Activated T-cell treated with anti-CD3 and anti-CD28 coated beads for 24 hours (primary cell): ENCODE measurements at places on chromosomes 7 and 10.

DNA sequence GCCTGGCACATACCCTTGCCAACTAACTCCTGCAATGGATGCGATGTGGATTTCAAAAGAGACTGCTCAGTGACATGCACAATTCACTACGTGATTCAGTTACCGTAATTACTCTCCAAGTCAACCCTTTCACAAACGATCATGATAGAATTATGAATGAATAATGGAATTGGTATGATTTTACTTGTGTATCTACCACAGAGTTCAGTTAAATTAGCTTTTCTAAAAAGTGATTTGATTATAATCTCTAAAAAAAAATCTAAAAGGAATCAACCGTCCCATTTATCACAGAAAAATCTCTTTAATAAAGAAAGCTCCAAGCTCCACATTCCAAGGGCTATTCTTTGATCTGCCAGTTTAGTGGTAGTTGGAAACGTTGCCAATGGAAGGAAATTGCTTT lies 30.4 kb upstream of the RSU1 start:
- no peak for DNase-seq

- DNase-seq: no peak
Measured at GRCh38 chr7:35823440-35823839, 22.6 kb downstream of the SEPTIN7 start.

DNA sequence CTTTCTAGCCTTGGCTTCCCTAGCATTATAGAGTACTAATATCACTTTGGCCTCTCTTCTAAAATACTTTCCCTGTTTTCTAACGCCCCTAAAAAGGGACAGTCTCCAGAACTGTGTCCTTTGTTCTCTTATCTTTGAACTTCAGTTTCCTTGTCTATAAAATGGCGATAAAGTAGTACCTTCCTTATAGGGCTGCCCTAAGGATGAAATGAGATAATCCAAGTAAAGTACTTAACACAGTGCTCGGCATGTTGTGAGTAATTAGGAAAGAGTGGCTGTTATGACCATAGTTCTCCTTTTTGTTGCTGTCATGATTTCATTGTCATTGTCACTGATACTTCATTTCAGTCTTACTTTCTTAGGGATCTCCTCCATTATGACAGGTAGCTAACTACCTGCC lies 114.7 kb downstream of the EXOC4 start:
- DNase-seq: no peak

- DNase-seq: no peak
Measured at GRCh38 chr10:80410578-80411145, 2.3 kb downstream of the PRXL2A start.

DNA sequence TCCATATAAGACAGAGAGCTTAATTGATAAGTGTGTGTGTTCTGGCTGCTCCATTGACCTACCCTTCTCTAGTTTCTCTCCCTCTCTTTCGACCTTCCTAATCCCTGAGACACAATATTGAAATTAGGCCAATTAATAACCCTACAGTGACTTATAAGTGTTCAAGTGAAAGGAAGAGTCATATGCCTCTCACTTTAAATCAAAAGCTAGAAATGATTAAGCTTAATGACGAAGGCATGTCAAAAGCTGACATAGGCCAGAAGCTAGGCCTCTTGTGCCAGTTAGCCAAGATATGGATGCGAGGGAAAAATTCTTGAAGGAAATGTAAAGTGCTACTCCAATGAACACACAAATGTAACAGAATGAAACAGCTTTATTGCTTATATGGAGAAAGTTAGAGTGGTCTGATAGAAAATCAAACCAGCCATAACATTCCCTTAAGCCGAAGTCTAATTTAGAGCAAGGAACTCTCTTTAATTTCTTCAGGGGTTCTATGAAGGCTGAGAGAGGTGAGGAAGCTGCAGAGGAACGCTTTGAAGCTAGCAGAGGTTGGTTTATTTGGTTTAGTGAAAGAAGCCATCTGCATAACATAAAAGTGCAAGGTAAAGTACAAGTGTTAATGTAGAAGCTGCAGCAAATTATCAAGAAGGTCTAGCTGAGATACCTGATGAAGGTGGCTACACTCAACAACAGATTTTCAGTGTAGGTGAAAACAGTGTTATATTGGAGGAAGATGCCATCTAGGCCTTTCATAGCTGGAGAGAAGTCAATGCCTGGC lies 53.8 kb downstream of the ST7 start:
- no peak for DNase-seq

GRCh38 chr10:12726971-12727831 lies 274.3 kb downstream of the CCDC3 start:
- no peak for DNase-seq

DNA sequence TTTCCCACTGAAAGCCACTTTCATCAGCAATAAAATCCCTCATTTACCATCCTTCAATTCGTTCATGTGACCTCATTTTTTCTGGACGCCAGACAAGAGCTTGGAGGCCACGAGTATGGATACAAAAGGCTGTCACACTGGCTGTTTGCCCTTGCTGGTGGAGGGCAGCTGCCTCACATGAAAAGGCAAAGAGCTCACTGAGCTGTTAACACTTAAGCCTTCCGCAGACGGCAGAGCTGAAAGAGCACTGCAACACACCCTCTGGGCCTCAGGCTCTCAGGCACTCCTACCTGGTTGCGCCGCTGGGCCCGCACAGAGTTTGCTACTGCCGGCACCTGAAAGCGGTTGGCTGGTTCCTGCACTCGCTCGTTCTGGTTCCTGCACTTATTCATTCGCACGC lies 193.5 kb downstream of the CFTR start:
- DNase-seq: no peak

GRCh38 chr10:119602241-119603095 lies 5.7 kb upstream of the TIAL1 start:
- no peak for DNase-seq

GRCh38 chr7:47710201-47710935 lies 128.5 kb upstream of the TNS3 start:
- DNase-seq: no peak

GRCh38 chr10:118106426-118106825 lies 59.7 kb upstream of the RAB11FIP2 start:
- DNase-seq: no peak
